Activated CD8-positive, alpha-beta T cell treated with anti-CD3 and anti-CD28 coated beads for 36 hours (primary cell): ENCODE measurements at places on chromosomes 6 and 20.

DNA sequence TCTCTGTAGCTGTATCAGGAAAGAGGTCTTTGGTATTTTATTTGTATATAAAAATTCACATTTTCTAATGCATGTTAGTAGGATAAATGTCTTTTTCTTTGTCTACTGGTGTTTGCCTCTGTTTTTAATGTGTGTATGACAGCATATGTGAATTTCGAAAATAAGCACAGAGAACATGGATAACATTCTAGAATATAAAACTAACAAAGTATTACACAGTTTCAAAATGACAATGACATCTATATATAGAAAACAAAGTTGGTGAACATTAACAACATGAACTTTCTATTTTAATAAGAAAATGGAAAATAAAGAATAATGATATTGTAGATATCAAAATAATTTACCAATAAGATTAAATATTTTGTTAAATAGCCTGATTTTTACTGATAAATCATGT is 608.0 kb downstream of the COL12A1 start:
- H3K4me1 ChIP-seq = no peaks in the 10 kb centered on the region
- no peak overlapping the region for H3K4me3 ChIP-seq
- H3K27me3 ChIP-seq = no peaks in the 10 kb centered on the region

DNA sequence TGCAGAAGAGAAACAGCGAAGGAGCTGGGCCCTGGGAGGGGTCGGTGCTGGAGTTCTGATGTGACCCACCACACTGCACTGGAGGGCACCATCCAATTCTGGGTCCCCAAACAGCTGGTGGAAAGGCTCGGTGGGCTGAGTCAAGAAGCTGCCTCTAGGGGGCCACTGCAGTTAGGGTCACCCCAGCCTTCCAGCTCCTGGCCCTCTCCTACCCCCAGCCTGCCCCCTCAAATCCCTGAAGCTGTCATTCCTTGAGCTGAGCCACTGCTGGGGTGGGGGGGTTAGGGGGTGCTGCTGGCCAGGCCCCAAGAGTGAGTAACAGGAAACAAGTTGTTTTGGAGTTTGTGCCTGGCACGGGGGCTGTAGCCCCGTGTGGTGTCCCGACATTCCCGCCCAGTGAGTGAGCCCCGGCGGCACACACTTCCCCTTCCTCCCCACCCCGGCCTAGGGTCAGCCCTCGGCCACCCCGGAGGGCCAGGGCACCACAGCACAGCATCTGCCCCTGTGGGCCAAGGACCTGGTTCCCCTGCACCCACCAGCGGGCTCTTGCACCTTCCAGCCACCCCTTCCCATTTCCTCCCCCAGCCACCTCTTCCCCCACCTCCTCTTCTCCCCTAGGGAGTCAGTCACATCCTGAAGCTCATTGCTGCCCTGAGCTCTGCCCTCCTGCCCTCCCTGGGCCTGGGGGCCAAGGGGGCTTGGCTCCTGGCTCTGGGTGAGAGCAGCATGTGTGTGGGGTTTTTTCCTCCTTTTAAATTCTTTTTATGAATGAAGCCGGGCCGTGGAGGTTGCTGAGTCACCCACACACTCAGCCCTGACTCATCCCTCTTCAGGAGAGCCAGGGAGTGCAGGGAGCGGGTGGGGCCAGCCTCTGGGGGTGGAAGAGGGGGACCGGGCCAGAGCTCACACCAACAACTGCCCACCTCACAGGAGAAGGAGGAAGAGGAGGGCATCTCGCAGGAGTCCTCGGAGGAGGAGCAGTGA is 4.6 kb downstream of the SMIM29 start:
- peaks cover 85% of the 10 kb centered on the region for H3K4me1 ChIP-seq
- DNase-seq = peak; percentile 82
- H3K36me3 ChIP-seq = peaks cover 59% of the 10 kb centered on the region
- H3K27me3 ChIP-seq = no peaks in the 10 kb centered on the region

DNA sequence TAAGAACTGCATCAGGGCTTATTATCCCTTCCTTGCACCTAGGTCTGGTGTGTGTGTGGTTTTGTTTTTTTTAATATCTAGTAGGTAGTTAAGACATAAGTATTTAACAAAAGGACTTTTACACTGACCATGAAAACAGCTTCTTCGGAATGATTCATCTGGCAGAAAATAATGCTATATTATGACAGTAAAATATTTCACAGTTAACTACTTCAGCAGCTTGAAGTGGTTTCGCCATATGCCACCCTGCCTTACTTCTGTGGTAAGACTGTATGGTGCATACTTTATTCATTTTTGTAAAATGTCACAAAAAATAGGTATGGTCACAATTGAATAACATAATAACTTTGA is 858 bp upstream of the PTPRK start:
- H3K4me1 ChIP-seq = peaks cover 19% of the 10 kb centered on the region
- H3K27ac ChIP-seq = no peak overlapping the region
- peak overlapping the region; percentile 89 for H3K4me3 ChIP-seq
- peaks cover 31% of the 10 kb centered on the region for H3K27me3 ChIP-seq

- peak; percentile 70 for DNase-seq
- H3K4me3 ChIP-seq = peak overlapping the region; percentile 90
- peaks cover 74% of the 10 kb centered on the region for H3K4me1 ChIP-seq
- peak overlapping the region; percentile 94 for H3K27ac ChIP-seq
- peaks cover 58% of the 10 kb centered on the region for H3K36me3 ChIP-seq
- no peaks in the 10 kb centered on the region for H3K27me3 ChIP-seq
These were observed 10.9 kb downstream of the ZNF217 start for GRCh38 chr20:53582574-53583351.

- no peaks in the 10 kb centered on the region for H3K36me3 ChIP-seq
- DNase-seq = no peak
- no peak overlapping the region for H3K27ac ChIP-seq
- peaks cover 1% of the 10 kb centered on the region for H3K27me3 ChIP-seq
- no peak overlapping the region for H3K4me3 ChIP-seq
These were observed 125.9 kb downstream of the COL9A1 start for GRCh38 chr6:70176842-70177550.

- no peak overlapping the region for H3K4me3 ChIP-seq
- peaks cover 73% of the 10 kb centered on the region for H3K4me1 ChIP-seq
- H3K27me3 ChIP-seq = no peaks in the 10 kb centered on the region
- no peak for DNase-seq
- peaks cover 56% of the 10 kb centered on the region for H3K36me3 ChIP-seq
- peak overlapping the region; percentile 57 for H3K27ac ChIP-seq
These were observed 29.4 kb downstream of the ZNF292 start for GRCh38 chr6:87184762-87185250.

- DNase-seq = no peak
- H3K4me1 ChIP-seq = peaks cover 38% of the 10 kb centered on the region
- peaks cover 2% of the 10 kb centered on the region for H3K36me3 ChIP-seq
- H3K4me3 ChIP-seq = no peak overlapping the region
- no peak overlapping the region for H3K27ac ChIP-seq
These were observed 300.5 kb upstream of the SUPT3H start for GRCh38 chr6:45678285-45678607.

GRCh38 chr20:10665027-10665561 is 8.7 kb downstream of the JAG1 start:
- H3K27ac ChIP-seq = no peak overlapping the region
- no peaks in the 10 kb centered on the region for H3K36me3 ChIP-seq
- no peak overlapping the region for H3K4me3 ChIP-seq
